ENCODE measurements at places on chromosomes 12 and 14. TPM values are rescaled to one million over a fixed set of nuclear protein-coding genes. Genes with fewer than 3 reads are reported as not detected.

GRCh38 chr12:52461693-52462092, 9.7 kb upstream of the KRT6B start:
- no peaks in the 10 kb centered on the region for H3K4me1 ChIP-seq
- peaks cover 60% of the 10 kb centered on the region for H3K27me3 ChIP-seq
- DNase-seq: no peak
- H3K36me3 ChIP-seq: no peaks in the 10 kb centered on the region
- H3K4me3 ChIP-seq: no peak overlapping the region

GRCh38 chr12:88299567-88300101, 157.5 kb downstream of the TMTC3 start:
- peaks cover 21% of the 10 kb centered on the region for H3K4me1 ChIP-seq
- peak; percentile 89 for DNase-seq
- no peaks in the 10 kb centered on the region for H3K27me3 ChIP-seq

GRCh38 chr14:20846560-20846959, 43.9 kb upstream of the RNASE1 start:
- peaks cover 2% of the 10 kb centered on the region for H3K27me3 ChIP-seq
- DNase-seq: no peak
- H3K4me1 ChIP-seq: peaks cover 10% of the 10 kb centered on the region

GRCh38 chr14:68364792-68365192, 428.1 kb downstream of the ZFP36L1 start:
- no peaks in the 10 kb centered on the region for H3K36me3 ChIP-seq
- no peak for DNase-seq
- peaks cover 28% of the 10 kb centered on the region for H3K4me1 ChIP-seq
- H3K27ac ChIP-seq: peak overlapping the region; percentile 60
- no peak overlapping the region for H3K4me3 ChIP-seq

- H3K36me3 ChIP-seq: peaks cover 71% of the 10 kb centered on the region
- no peak for DNase-seq
- H3K27me3 ChIP-seq: no peaks in the 10 kb centered on the region
- no peak overlapping the region for H3K27ac ChIP-seq
- H3K4me1 ChIP-seq: no peaks in the 10 kb centered on the region
Observed at GRCh38 chr12:120696626-120697025, 9.7 kb downstream of the MLEC start.

Gene OTX2
- total RNA-seq: not detected

Gene PIANP
- not detected for total RNA-seq

Gene LHX5
- not detected for total RNA-seq

Gene SYNE3
- total RNA-seq: 23.9 TPM

Gene HOXC9
- 11.6 TPM for total RNA-seq
